Upper lobe of right lung (tissue), 1 donor: ENCODE measurements at places on chromosomes 2 and 18. TPM values are rescaled to one million over a fixed set of nuclear protein-coding genes. Genes with fewer than 3 reads are reported as not detected.

The RAPH1 gene
- 93.4 TPM for total RNA-seq

The NEURL3 gene
- 0.29 TPM for total RNA-seq

The CRYGC gene
- not detected for total RNA-seq

The AQP4 gene
- total RNA-seq: 345 TPM

The NT5C1B gene
- not detected for total RNA-seq

The SCN7A gene
- total RNA-seq: 97.1 TPM

The UGT1A4 gene
- not detected for total RNA-seq

DNA sequence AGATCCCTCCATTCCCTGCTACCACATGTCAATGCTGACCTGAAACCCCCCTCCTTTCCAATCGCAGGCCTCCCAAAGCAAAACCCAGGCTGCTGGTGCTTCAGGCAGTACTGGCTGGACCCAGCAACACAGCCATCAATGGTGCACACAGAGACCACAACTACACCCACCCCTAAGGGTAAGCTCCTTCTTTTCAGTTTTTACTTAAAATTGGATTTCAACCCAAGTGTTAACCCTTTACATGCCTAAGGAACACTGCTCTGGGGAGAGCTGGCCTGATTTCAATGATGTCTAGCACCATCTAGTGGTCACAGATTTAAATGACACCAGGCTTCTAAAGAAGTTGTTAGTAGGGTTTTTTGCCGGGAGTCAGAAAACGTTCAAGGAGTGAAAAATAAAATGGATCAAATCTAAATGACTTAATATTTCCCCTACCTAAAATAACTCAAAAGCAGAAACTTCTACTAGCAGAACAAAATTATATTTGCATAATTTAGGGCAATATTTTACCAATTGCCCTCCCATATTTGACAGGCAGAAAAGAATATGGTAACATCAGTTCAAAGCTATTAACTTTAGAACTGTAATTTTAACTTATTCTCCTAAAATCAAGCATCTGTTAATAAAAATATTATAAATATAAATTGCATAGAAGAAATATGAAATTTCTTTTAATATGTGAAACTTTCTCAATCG lies 24.6 kb downstream of the FECH start:
- no peaks in the 10 kb centered on the region for H3K27me3 ChIP-seq
- H3K4me3 ChIP-seq: no peak overlapping the region
- H3K4me1 ChIP-seq: no peaks in the 10 kb centered on the region
- no peak overlapping the region for H3K27ac ChIP-seq
- DNase-seq: no peak
- H3K36me3 ChIP-seq: peaks cover 43% of the 10 kb centered on the region

- no peaks in the 10 kb centered on the region for H3K27me3 ChIP-seq
- H3K4me1 ChIP-seq: no peaks in the 10 kb centered on the region
- peaks cover 7% of the 10 kb centered on the region for H3K36me3 ChIP-seq
- no peak overlapping the region for H3K27ac ChIP-seq
- no peak overlapping the region for H3K4me3 ChIP-seq
- peak; percentile 72 for DNase-seq
Measured at GRCh38 chr18:58754544-58755068, 83.3 kb downstream of the MALT1 start.

DNA sequence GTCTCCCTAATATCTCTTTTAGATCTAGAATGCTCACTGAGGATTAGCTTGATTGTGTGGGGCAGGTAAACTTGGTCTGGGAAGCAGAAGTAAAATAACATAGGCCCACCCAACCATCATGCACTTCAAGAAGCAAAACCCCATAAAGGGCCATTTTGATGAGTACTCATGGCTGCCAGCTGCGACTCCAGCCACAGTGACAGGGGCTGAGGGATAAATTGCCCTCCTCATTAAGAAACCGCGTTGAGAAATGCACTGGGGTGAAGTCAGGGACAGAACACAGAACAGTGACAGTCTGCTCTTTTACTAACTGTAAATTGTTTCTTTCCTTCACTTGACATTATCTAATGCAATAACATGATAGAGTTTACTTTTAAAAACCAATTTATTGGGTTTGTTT lies 60.2 kb downstream of the RND3 start:
- H3K4me1 ChIP-seq: no peaks in the 10 kb centered on the region
- H3K27me3 ChIP-seq: no peaks in the 10 kb centered on the region
- H3K4me3 ChIP-seq: no peak overlapping the region
- DNase-seq: no peak
- no peak overlapping the region for H3K27ac ChIP-seq
- no peaks in the 10 kb centered on the region for H3K36me3 ChIP-seq

- H3K36me3 ChIP-seq: no peaks in the 10 kb centered on the region
- no peak overlapping the region for H3K4me3 ChIP-seq
- no peaks in the 10 kb centered on the region for H3K4me1 ChIP-seq
- DNase-seq: no peak
Measured at GRCh38 chr2:126990605-126991532, 92.2 kb downstream of the TEX51 start.

GRCh38 chr2:173990970-173991819 lies 26.0 kb upstream of the SP3 start:
- no peak overlapping the region for H3K27ac ChIP-seq
- peaks cover 24% of the 10 kb centered on the region for H3K4me1 ChIP-seq
- no peaks in the 10 kb centered on the region for H3K36me3 ChIP-seq
- no peaks in the 10 kb centered on the region for H3K27me3 ChIP-seq

GRCh38 chr2:101731221-101732054 lies 33.9 kb downstream of the MAP4K4 start:
- no peak overlapping the region for H3K4me3 ChIP-seq
- no peaks in the 10 kb centered on the region for H3K36me3 ChIP-seq
- no peak overlapping the region for H3K27ac ChIP-seq
- H3K27me3 ChIP-seq: no peaks in the 10 kb centered on the region
- H3K4me1 ChIP-seq: peaks cover 36% of the 10 kb centered on the region

DNA sequence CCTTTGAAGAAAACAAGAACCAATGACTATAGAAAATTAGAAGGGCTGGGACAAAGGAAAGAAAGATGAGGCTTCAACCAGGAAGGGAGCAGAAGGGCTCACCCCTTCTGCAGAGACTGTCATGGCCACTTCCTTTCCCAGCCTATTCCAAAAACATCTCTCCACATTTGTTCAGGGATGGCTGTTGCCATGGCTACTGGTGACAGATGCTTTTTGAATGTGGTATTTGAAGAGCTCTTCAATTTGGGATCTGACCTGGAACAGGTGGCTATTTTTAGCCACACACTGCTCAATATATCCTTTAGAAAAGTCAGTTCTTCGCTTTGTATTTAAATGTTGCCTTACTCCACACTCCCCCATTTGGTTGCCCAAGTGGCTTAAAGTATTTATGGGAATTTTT lies 64.1 kb upstream of the LCLAT1 start:
- DNase-seq: no peak
- H3K27ac ChIP-seq: no peak overlapping the region
- no peak overlapping the region for H3K4me3 ChIP-seq
- no peaks in the 10 kb centered on the region for H3K27me3 ChIP-seq

- DNase-seq: no peak
- H3K27me3 ChIP-seq: no peaks in the 10 kb centered on the region
- H3K4me3 ChIP-seq: no peak overlapping the region
Measured at GRCh38 chr2:75497256-75497655, 63.5 kb downstream of the EVA1A start.

DNA sequence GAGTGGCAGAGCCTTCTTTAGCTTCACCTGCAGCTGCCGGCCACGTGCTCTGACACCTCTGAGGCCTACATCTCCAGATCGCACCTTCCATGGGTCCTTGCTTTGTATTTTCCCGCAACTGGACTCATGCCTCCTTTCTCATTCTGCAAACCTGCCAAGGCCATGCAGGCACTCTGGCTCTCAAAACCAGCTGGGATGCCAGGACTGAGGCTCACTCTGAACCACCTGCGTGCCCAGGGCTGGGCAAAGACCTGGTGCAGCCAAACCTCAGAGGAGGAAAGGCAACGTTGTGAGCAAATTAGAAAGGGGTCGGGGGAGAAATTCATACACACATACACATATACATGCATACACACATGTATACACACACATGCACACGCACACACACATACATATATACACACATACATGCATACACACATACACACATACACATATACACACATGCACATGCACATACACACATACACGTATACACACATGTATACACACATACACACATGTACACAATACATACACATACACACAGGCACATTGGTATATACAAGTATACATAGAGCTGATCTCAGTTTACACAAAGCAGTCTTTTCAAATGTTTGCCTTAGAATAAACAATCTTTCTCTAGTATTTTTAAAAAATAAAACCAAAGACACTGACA lies 125.2 kb downstream of the RTP5 start:
- H3K27me3 ChIP-seq: no peaks in the 10 kb centered on the region
- H3K27ac ChIP-seq: no peak overlapping the region
- H3K4me1 ChIP-seq: no peaks in the 10 kb centered on the region
- H3K4me3 ChIP-seq: no peak overlapping the region
- no peak for DNase-seq

DNA sequence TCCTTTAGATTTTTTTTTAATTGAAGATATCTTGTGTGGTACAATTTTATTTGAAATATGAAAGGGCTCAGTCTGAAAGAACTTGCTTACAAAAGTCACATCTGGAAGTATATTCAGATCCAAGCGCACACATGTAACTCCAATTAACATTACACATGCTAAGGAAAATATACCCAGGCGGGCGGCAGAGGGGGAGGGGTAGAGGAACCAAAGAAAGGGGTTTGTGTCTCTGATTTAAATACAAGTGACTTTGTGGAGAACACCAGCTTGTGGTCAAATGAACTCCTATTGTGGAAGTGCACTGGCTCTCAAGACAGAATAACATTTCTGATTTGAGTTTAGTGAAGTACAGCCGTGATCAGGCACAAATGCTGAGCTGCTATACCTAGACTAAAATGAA lies 280.2 kb upstream of the SOX11 start:
- no peaks in the 10 kb centered on the region for H3K4me1 ChIP-seq
- no peak for DNase-seq
- no peak overlapping the region for H3K4me3 ChIP-seq
- no peaks in the 10 kb centered on the region for H3K36me3 ChIP-seq

DNA sequence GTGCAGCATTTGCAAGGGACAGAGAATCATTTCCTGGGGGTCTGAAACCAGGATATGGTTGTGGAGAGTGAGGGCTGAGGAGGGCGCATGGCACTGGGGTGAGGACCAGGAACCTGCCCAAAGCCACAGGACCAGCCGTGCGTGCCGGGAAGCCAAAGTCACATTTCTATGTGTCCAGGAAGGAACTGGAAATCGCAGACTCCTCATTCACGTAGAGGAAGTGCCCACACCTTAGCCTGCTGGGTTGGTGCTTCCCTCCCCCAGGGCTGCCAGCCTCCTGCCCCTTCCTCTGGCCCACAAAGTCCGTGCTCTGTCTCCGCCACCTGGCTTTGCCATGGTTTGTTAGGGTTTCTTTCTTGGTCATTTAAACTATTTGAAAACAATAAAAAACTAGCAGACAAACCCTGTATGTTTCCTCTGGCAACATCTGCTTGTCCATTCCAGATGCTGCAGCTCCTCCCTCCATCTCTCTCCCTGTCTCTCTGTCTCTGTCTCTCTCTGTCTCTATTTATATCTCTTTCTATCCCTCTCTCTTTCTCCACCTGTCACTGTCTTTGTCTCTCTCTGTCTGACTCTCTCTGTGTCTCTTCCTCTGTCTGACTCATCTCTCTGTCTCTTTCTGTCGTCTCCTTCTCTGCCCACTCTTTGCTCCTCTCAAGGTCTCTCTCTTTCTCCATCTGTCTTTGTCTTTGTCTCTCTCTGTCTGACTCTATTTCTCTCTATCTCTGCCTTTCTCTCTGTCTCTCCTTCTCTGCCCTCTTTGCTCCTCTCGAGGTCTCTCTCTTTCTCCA lies 163.2 kb upstream of the TPO start:
- no peak overlapping the region for H3K4me3 ChIP-seq
- H3K27ac ChIP-seq: no peak overlapping the region
- no peak for DNase-seq
- H3K4me1 ChIP-seq: no peaks in the 10 kb centered on the region
- H3K27me3 ChIP-seq: peaks cover 5% of the 10 kb centered on the region
- H3K36me3 ChIP-seq: no peaks in the 10 kb centered on the region

GRCh38 chr2:178635897-178636296 lies 155.6 kb downstream of the PLEKHA3 start:
- no peak overlapping the region for H3K27ac ChIP-seq
- no peak overlapping the region for H3K4me3 ChIP-seq
- no peaks in the 10 kb centered on the region for H3K27me3 ChIP-seq
- no peaks in the 10 kb centered on the region for H3K4me1 ChIP-seq

DNA sequence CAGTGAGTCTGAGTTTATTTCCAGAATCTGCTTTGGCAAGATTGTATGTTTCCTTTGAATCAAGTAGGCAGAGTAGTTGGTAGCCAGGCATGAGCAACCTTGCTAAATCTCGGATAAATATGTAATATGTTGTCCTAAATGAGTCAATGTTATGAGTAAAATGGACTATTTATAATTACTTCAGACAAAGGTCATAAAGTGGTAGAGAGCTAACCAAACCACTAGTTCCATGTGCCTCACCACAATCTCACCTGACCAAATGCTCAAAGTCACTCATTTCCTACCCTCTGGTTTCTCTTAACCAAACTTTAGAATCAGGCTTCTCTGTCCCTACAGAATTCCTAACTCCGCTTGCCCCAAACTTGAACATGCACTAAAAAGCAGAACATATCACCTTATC lies 261.2 kb upstream of the FSIP2 start:
- H3K4me1 ChIP-seq: no peaks in the 10 kb centered on the region
- H3K27me3 ChIP-seq: no peaks in the 10 kb centered on the region
- no peaks in the 10 kb centered on the region for H3K36me3 ChIP-seq
- H3K4me3 ChIP-seq: no peak overlapping the region

DNA sequence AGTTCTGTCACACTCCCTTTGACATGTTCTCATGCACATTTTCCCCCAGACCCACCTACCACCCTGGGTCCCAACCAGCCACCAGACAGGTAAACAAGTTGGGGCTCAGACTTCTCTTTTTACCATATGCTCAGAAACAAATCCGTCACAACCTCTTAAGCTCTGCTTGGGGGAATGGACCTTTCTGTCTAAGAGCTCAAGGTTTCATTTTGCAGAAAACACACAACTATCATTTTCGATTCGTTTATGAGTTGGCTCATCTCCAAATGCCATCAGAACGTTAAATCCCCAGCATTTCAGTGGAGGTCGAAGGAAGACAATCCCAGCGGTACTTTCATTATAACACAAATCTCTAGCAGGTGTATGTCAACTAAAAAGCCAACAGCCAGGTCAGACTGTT lies 30.6 kb upstream of the NCK2 start:
- H3K4me3 ChIP-seq: no peak overlapping the region
- H3K36me3 ChIP-seq: no peaks in the 10 kb centered on the region
- H3K27me3 ChIP-seq: no peaks in the 10 kb centered on the region

- no peaks in the 10 kb centered on the region for H3K36me3 ChIP-seq
- H3K27ac ChIP-seq: no peak overlapping the region
- no peak overlapping the region for H3K4me3 ChIP-seq
- no peak for DNase-seq
Measured at GRCh38 chr2:28694364-28694763, 57.3 kb upstream of the PPP1CB start.

DNA sequence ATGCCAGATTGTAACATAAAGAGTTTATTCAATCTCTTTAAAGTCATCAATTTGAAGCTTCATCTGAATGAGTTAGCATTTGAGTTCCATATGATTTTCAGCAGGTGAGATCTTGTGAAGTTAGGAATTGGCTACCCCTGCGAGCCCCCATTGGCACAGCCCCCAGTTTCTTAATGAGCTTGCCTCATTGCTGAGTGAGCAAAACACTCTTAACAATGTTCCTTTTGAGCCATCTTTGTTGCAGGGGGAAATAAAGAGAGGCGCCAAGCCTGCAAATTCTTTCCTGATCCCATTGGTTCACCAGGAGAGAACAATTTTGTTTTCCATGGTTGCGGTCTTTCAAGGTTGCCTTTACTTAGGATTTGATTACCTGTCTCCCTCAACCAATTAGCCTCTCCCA lies 18.7 kb downstream of the DPP10 start:
- H3K4me3 ChIP-seq: no peak overlapping the region
- H3K4me1 ChIP-seq: no peaks in the 10 kb centered on the region
- H3K27ac ChIP-seq: no peak overlapping the region
- no peaks in the 10 kb centered on the region for H3K27me3 ChIP-seq
- no peaks in the 10 kb centered on the region for H3K36me3 ChIP-seq
